Thymus (tissue), 14 donors: ENCODE measurements at places on chromosomes 12 and 14. TPM values are rescaled to one million over a fixed set of nuclear protein-coding genes. Genes with fewer than 3 reads are reported as not detected.

RIMKLB gene
- 44.1 TPM for total RNA-seq

SRRM4 gene
- under 0.01 TPM for total RNA-seq

IFT81 gene
- total RNA-seq: 8.0 TPM

GPR84 gene
- 0.57 TPM for total RNA-seq

CACNA2D4 gene
- total RNA-seq: 5.1 TPM

CERS5 gene
- total RNA-seq: 30.7 TPM

SERPINA10 gene
- 0.05 TPM for total RNA-seq

FBLN5 gene
- total RNA-seq: 32.2 TPM

PRB2 gene
- total RNA-seq: 0.05 TPM

PLA2G1B gene
- 0.09 TPM for total RNA-seq

C1S gene
- 74.2 TPM for total RNA-seq

MFAP5 gene
- total RNA-seq: 7.5 TPM

- DNase-seq: no peak
- H3K27ac ChIP-seq: peak overlapping the region; percentile 32
- H3K36me3 ChIP-seq: no peaks in the 10 kb centered on the region
- H3K27me3 ChIP-seq: no peaks in the 10 kb centered on the region
- peaks cover 31% of the 10 kb centered on the region for H3K4me1 ChIP-seq
- H3K4me3 ChIP-seq: no peak overlapping the region
Observed at GRCh38 chr14:100683578-100683977, 43.1 kb upstream of the DLK1 start.

- no peaks in the 10 kb centered on the region for H3K4me1 ChIP-seq
- H3K36me3 ChIP-seq: no peaks in the 10 kb centered on the region
- H3K27ac ChIP-seq: no peak overlapping the region
- DNase-seq: no peak
- H3K4me3 ChIP-seq: peak overlapping the region; percentile 14
- no peaks in the 10 kb centered on the region for H3K27me3 ChIP-seq
Observed at GRCh38 chr12:3905664-3906063, 32.5 kb upstream of the PARP11 start.

DNA sequence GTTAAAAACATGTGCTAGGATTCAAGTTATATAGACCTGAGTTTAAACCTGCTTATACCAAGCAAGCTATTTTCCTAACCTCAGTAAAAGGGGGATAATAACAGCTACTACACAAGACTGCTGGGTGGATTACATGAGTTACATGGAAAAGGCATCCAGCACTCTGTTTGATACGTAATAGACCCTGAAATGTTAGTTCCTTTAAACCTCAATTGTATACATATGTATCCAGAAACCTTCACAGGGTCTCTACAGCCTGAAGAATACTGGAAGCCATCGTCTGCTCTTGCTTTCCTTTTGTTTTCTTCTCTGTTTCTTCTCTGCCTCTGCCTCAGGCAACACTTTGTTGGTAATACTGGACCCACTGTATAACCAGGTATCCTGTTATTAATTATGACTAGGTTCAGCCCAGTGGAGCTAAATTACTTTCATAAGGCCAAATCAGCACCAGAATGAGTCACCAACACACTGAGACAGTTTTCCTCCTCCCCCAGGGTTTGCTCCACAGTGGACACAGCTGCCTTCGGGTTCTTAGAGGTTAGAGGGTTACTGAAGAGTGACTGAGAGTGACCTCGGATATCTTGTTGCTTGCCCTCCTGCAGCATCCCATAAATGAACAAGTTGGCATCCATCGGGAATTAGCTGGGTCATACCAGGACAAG is 127.1 kb downstream of the CAPZA3 start:
- no peaks in the 10 kb centered on the region for H3K4me1 ChIP-seq
- H3K36me3 ChIP-seq: no peaks in the 10 kb centered on the region
- no peaks in the 10 kb centered on the region for H3K27me3 ChIP-seq
- DNase-seq: no peak

DNA sequence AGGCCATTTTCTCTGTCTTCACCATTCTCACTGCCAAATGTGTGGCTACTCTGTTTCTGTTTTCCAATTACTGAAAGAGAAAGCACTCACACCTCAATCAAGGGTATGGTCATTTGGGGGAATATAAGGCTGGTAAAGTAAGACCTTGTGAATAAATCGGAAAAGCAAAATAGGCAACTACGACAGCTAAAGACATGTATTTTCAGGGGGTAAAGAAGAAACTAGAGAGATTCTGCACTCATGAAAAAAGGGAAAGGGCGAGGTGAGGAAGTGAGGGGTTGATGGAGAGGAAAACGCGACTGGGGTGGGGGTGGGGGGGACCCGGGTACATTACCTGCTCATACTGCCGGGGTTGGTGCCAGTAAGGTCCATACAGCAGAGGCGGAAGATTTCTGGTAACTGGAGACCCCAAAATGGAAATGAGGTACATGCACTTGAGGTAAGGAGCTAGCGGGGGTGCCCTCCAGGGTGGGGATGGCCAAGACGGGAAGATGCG is 19.3 kb downstream of the CHD8 start:
- DNase-seq: no peak
- peaks cover 6% of the 10 kb centered on the region for H3K4me1 ChIP-seq
- H3K36me3 ChIP-seq: peaks cover 2% of the 10 kb centered on the region
- H3K4me3 ChIP-seq: peak overlapping the region; percentile 81
- H3K27me3 ChIP-seq: no peaks in the 10 kb centered on the region
- H3K27ac ChIP-seq: peak overlapping the region; percentile 55

- DNase-seq: no peak
- no peak overlapping the region for H3K27ac ChIP-seq
- H3K27me3 ChIP-seq: no peaks in the 10 kb centered on the region
- H3K4me3 ChIP-seq: no peak overlapping the region
- H3K4me1 ChIP-seq: no peaks in the 10 kb centered on the region
- no peaks in the 10 kb centered on the region for H3K36me3 ChIP-seq
Observed at GRCh38 chr12:115710104-115710564, 567.4 kb downstream of the MED13L start.

DNA sequence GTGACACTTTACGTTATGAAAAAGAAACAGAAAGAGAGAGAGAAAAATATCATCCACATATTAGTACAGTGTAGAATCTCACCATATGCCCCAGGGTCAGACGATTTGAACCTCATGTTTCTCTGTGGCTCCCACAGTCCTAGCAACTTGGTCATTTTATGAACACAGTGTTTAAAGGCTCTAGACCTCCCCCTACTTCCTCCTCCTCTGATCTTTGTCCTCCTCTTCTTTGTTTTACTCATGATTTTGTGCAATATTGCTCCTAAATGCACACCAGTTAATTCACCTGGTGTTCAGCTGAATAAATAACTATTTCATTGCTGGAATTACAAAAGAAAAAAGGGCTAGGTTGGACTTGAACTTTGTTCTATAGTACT is 18.2 kb downstream of the GLT1D1 start:
- no peak overlapping the region for H3K27ac ChIP-seq
- H3K27me3 ChIP-seq: no peaks in the 10 kb centered on the region
- no peak for DNase-seq
- H3K36me3 ChIP-seq: no peaks in the 10 kb centered on the region
- H3K4me3 ChIP-seq: no peak overlapping the region

DNA sequence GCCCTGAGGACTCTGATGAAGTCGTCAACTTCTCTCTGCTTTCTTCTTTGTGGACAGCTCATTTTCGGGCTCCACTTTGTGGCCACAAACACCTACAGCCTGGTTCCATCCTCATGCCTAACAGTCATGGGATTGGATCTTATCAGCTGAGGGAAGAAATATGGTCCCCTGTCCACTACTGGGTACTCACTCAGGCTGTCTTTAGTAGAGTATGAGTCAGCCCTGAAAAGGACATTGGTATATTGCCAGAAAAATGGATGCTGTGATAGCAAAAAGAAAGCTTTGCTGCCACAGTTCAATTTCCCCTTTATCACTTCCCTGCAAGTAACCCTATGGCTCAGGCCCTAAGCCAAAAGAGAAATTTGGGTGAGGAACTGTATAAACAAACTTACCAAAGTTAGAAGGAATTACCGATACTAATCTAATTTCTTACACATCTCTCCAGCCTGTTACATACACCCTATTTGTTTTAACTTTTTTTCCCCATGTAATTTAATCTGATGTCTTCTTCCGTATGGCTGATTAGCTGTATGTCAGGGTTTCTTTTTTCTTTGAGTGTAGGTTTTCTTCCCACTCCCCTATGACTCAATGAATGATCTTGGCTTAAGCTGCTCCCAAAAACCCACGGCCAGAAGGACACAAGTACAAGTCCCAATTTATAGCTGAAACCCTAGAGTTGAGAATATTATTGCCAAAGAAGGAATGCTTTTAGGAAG is 29.1 kb downstream of the MTHFD1 start:
- no peak overlapping the region for H3K27ac ChIP-seq
- no peaks in the 10 kb centered on the region for H3K27me3 ChIP-seq
- H3K36me3 ChIP-seq: peaks cover 60% of the 10 kb centered on the region
- no peaks in the 10 kb centered on the region for H3K4me1 ChIP-seq
- no peak overlapping the region for H3K4me3 ChIP-seq

- H3K27me3 ChIP-seq: no peaks in the 10 kb centered on the region
- peaks cover 19% of the 10 kb centered on the region for H3K4me1 ChIP-seq
- no peaks in the 10 kb centered on the region for H3K36me3 ChIP-seq
- H3K4me3 ChIP-seq: no peak overlapping the region
Observed at GRCh38 chr12:120685522-120685921, 1.4 kb upstream of the MLEC start.

- H3K36me3 ChIP-seq: peaks cover 14% of the 10 kb centered on the region
- H3K27me3 ChIP-seq: no peaks in the 10 kb centered on the region
- DNase-seq: no peak
- H3K4me1 ChIP-seq: no peaks in the 10 kb centered on the region
- no peak overlapping the region for H3K4me3 ChIP-seq
Observed at GRCh38 chr12:1716911-1717310, 26.0 kb downstream of the ADIPOR2 start.

DNA sequence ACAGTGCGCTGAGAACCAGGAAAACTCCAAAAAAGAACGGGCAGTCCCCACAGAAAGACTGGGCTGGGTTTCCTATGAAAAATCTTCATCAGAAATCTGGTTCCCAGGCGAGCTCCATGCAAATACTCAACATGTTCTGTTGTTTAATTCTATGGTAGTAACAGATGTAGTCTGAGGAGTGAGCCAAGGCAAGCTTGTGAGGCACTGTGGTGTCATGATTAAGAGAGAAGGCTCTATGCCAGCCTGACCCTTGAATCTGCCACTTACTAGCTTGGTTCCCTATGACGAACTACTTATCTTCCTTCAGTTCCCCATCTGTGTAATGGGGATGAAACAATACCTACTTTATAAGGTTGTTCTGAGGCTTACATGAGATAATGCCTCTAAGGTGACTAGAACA is 10.7 kb downstream of the POMT2 start:
- DNase-seq: no peak
- H3K36me3 ChIP-seq: no peaks in the 10 kb centered on the region
- H3K27me3 ChIP-seq: no peaks in the 10 kb centered on the region
- H3K27ac ChIP-seq: no peak overlapping the region
- no peak overlapping the region for H3K4me3 ChIP-seq
- peaks cover 5% of the 10 kb centered on the region for H3K4me1 ChIP-seq

DNA sequence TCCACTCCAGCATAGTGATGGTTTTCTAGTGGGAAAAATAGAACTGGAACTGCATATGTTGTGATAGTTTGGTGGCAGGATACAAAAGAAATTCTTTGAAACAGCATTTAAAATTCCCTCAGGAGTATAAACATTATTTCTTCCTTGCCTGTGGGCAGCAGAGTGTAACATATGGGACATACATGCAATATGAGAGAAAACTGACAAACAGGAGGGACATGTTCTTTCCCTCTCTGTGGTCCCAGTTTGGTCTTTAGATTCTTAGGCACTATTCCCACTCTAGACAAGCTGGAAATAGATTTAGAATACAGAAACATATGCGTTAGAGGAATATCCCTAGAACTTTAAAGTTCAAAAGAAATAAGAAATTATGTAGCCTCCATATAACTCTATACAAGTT is 68.0 kb downstream of the MGAT4C start:
- no peaks in the 10 kb centered on the region for H3K36me3 ChIP-seq
- no peak for DNase-seq
- no peak overlapping the region for H3K27ac ChIP-seq
- no peaks in the 10 kb centered on the region for H3K27me3 ChIP-seq
- H3K4me3 ChIP-seq: no peak overlapping the region
- H3K4me1 ChIP-seq: no peaks in the 10 kb centered on the region

- no peak overlapping the region for H3K4me3 ChIP-seq
- H3K36me3 ChIP-seq: no peaks in the 10 kb centered on the region
- H3K27ac ChIP-seq: no peak overlapping the region
- no peaks in the 10 kb centered on the region for H3K4me1 ChIP-seq
- no peaks in the 10 kb centered on the region for H3K27me3 ChIP-seq
- no peak for DNase-seq
Observed at GRCh38 chr12:19992311-19992710, 376.0 kb upstream of the PDE3A start.

DNA sequence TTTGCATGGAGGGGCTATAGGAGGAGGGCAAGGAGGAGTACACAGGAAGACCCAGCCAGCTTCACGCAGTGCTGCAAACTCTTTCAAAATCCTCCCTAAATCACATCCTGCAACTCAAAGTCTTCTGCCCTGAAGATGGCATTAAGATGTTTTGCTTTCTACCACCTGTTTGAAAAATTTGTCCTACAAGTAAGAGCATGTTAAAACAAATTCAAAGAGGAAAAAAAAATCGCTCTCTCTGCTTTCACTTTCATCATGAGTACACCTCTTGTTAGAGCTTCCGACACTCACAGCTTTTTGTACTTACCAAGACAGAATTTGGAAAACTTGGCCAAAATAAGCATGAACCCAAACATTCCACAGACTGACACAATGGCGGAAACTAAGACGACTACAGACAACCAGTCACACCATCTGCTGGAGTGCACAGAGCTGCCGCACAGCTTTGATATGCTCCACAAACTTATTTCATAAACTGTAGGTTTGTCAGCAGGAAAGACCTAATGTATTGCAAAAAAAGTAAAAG is 21.3 kb downstream of the GCH1 start:
- peak; percentile 19 for DNase-seq
- H3K4me3 ChIP-seq: no peak overlapping the region
- no peaks in the 10 kb centered on the region for H3K4me1 ChIP-seq

DNA sequence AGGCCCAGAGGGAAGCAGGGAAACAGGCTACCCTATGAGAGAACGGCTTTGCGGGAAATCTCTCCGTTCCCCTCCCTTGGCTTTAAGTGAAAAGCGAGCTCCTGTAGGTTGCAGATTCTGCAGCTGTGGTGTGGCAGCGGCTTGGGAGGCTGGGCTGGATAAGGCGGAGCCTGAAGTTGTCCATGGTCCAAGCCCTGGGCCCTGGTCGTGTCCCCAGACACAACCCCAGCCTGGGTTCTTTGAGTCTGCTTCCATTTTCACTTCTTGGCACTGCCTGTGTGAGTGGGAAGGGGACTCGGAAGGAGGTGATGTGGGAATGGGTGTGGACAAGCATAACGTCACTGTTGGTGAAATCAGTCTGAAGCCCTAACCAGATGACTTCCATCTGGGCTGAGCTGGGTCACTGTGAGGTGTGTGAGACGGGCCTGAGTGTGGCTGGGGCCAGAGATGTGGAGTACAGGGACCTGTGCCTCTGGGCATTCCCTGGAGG is 43.0 kb upstream of the CTDSP2 start:
- no peak overlapping the region for H3K4me3 ChIP-seq
- DNase-seq: no peak
- H3K27me3 ChIP-seq: no peaks in the 10 kb centered on the region

DNA sequence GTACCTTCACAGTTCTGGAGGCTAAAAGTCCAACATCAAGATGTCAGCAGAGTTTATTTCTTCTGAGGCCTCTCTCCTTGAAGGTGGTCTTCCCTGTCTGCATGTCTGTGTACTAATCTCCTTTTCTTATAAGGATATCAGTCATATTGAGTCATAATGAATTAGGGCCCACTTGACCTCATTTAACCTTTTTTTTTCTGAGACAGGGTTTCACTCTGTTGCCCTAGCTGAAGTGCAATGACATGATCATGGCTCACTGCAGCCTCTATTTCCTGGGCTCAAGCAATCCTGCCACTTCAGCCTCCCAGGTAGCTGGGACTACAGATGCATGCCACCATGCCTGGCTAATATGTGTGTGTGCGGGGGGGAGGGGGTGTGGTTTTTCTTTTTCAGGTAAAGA is 41.7 kb downstream of the PPM1H start:
- no peaks in the 10 kb centered on the region for H3K4me1 ChIP-seq
- H3K4me3 ChIP-seq: no peak overlapping the region
- no peaks in the 10 kb centered on the region for H3K36me3 ChIP-seq
- H3K27me3 ChIP-seq: no peaks in the 10 kb centered on the region
